ENCODE measurements at places on chromosomes 3 and 15.
A peak's percentile ranks its signal among the peaks of the same experiment; 100 is the strongest.

DNA sequence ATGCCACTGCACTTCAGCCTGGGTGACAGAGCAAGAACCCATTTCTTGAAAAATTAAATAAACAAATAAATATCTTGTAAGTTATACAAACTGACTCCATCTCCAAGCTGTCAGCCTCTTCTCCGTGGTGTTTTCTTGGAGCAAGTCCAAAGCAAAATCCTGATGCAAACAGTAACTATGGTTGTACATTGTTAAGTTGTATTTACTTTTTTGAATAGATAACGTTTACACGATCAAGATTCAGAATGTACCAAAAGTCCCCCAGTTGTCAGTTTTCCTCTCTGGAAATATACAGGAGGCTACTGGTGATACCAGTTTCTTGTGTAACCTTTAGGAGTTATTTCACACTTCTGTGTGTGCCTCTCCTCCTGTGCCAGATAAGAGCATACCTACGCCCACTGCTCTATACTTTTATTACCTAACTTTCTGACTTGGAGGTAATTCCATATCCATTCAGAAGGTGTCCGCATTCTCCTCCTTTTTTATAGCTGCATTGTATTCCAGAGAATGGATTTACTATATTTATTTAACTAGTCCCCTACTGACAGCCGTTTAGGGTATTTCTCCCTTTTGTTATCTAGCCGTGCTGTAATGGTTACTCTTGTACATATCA is 14.2 kb downstream of the CMTM7 start:
- DNase-seq: no peak

GRCh38 chr15:31458596-31459399 is 132.2 kb downstream of the KLF13 start:
- peak; percentile 7 for DNase-seq

- DNase-seq: no peak
Observed at GRCh38 chr15:88479169-88479568, 11.7 kb downstream of the MRPS11 start.

- no peak for DNase-seq
Observed at GRCh38 chr3:54685213-54685612, 242.6 kb downstream of the LRTM1 start.

GRCh38 chr3:116966649-116967048 is 257.1 kb downstream of the TUSC7 start:
- no peak for DNase-seq

DNA sequence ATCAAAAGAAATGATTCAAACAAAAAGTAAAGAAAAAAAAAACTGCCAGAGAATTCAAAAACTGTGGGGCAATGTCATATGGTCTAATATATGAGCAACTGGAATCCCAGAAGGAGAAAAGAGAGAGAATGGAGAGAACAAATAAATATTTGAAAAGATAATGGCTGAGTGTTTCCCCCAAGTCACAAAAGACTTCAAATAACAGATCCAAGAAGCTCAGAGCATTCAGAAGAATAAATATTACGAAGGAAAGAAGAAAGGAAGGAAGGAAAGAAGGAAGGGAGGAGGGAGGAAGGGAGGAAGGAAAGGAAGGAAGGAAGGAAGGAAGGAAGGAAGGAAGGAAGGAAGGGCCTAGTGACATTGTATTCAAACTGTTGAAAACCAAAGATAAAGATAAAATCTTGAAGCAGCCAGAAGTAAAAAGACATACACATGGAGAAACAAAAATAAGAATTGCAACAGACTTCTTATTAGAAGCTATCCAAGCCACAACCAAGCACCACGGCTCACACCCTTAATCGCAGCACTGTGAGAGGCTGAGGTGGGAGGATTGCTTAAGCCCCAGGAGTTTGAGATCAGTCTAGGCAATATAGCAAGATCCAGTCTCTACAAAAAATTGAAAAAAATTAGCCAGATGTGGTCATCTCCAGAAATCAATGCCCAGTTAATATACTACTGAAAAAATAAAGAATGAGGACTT is 118.9 kb upstream of the IGSF10 start:
- DNase-seq: no peak

DNA sequence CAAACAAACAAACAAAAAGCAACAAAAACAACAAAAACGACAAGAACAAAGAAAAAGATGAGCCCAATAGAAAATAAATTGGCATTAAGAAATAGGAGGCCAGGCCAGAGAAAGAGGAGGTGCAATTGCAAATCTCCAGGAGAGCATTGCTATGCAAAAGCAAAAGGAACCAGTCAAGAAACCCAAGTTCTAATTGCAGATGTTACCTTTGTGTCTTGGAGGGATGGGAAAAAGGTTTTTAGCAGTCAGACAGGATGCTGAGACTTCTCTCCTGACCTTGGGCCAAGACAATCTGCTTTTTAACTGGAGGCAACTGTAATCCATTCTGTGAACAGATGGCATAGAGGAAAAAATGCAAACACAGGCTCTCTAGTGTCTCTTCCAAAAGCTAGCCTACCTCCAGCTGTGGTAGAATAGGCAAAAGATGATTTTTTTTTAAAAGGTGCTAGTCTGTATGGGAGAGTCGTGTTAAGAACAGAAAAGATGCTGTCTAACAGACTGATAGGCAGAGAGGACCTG is 56.4 kb downstream of the LSAMP start:
- DNase-seq: no peak

GRCh38 chr15:59847968-59848367 is 156.1 kb upstream of the FOXB1 start:
- DNase-seq: no peak

DNA sequence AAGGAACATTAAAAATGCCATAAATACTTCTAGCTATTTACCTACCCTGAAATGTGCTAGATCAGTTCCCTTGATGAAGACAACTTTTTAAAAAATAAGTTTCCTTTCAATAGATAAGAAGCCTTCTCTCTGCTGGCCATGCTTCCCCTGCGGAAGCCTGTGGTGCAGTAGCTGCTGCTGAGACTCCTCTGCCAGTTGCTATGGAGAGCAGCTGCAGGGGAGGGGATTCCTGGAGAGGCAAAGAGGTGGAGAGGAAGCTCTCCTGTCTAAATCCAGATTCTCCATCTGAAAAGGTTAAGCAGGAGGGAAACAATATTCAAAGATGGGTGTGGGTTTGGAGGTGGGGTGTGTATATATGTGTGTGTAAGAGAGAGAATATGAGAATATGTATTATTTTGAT is 69.8 kb upstream of the BFSP2 start:
- DNase-seq: no peak

DNA sequence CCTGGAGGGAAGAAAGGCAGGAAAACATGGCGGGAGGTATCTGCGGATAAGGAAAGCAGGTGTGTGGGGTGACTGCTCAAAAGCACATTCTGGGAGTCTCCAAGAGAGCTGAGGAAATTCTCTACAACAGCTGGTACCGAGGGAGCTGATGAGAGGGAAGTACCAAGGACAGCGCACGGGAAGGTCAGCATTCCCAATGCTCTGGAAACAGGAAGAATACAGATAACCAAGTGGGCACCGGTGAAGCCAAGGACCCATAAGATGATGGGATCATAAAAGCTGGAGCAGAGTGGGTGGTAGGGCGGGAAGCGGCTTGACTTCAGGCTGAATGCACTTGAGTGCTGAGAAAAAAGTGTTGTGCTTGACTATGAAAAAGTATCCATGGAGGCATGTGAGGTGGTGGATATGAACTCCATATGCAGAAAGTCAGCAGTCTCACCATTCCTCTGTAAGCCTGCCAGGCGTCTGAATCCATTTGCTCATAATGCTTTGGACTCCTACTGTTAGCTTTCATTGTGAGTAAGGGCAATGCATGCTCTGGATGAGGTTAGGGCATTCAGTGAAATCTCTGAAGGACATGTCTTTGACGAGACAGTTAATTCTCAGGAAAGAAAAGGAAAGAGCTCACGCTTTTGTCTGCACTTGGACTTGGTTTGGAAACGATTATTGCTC is 215.5 kb downstream of the NR1D2 start:
- no peak for DNase-seq

GRCh38 chr3:123102826-123103225 is 36.0 kb downstream of the PDIA5 start:
- DNase-seq: no peak

- no peak for DNase-seq
Observed at GRCh38 chr15:39236375-39236774, 344.5 kb upstream of the THBS1 start.

GRCh38 chr3:183592821-183593220 is 37.3 kb upstream of the KLHL6 start:
- no peak for DNase-seq

DNA sequence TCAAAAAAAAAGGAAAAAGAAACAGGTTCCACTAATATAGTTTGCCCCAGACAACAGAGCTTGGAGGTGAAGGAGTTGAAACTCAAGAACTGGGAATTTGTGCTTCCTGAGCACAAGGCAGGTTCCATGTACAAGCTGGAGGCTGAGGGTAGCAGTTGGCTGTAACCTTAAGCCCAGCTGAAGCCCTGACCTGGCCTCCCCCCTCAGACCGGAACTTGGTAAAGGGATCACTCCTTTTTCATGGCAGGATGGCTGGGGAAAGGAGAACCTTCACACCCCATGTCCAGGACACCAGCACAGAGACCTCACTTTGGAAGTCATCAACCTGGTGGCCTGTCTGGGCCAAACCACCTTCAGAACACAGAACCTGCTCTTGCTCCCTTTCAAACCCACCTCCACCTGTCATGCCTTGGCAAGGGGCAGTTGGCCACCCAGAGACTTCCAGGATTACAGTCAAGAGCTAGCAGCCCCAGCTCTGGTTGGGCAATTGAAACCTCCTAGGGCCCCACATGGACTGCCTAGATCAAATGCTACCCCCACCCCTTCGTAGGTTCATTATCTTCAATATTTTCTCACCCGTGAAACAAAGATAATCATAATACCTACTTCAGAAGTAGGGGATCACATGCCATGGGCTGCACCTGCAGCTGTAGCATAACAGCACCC is 3.5 kb downstream of the RPL29 start:
- no peak for DNase-seq

- DNase-seq: no peak
Observed at GRCh38 chr15:44427756-44428724, 611 bp downstream of the CTDSPL2 start.

- no peak for DNase-seq
Observed at GRCh38 chr15:87343966-87344365, 912.6 kb downstream of the NTRK3 start.

DNA sequence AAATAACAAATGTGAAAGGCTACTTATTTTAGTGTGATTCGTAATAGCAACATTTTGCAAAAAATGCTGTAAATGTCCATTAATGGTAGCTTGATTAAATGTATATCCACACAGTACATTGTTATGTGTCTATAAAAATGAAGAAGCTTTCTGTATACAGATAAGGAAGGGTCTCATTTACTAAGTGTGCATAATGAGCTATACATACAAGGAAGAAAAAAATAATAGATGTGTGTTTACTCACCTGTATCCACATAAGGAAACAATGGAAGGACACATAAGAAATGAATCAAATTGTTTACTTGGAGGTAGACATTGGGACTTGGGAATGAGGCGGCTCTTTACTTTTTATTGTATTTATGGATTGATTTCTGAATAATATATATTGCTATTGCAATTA is 34.9 kb downstream of the MED12L start:
- DNase-seq: no peak

- no peak for DNase-seq
Observed at GRCh38 chr3:107634099-107634489, 111.3 kb downstream of the BBX start.

- no peak for DNase-seq
Observed at GRCh38 chr3:72390841-72391240, 457.4 kb downstream of the SHQ1 start.

GRCh38 chr3:178456621-178457285 is 79.5 kb upstream of the KCNMB2 start:
- no peak for DNase-seq

GRCh38 chr3:178712247-178712646 is 176.0 kb downstream of the KCNMB2 start:
- DNase-seq: no peak

GRCh38 chr3:23594894-23595670 is 210.7 kb upstream of the UBE2E1 start:
- no peak for DNase-seq

GRCh38 chr15:77533578-77534430 is 98.9 kb downstream of the LINGO1 start:
- DNase-seq: no peak

GRCh38 chr15:60392986-60393790 is 4.6 kb downstream of the ANXA2 start:
- DNase-seq: no peak

- DNase-seq: no peak
Observed at GRCh38 chr15:61541516-61541915, 312.4 kb upstream of the RORA start.

DNA sequence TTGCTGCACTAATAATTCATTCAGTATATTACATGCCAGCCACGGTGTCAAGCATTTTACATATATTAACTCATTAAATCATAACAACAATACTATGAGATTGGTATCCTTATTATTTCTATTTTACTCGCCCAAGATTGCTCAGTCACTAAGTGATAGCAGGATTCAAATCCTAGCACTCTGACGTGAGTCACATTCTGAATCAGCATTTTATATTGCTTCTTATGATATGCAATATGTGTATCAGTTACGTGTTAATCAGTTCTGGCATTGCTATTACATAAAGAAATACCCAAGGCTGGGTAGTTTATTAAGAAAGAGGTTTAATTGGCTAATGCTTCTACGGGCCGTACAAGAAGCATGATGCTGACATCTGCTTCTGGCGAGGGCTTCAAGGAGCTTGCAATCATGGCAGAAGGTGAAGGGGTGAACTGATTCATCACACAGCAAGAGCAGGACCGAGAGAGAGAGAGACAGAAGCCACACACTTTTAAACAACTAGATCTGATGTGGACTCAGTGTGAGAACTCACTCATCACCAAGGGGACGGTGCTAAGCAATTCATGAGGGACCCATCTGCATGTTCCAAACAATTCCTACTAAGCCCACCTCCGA is 166.5 kb upstream of the TMCO5A start:
- no peak for DNase-seq

GRCh38 chr3:99484871-99485270 is 153.5 kb upstream of the COL8A1 start:
- DNase-seq: no peak

DNA sequence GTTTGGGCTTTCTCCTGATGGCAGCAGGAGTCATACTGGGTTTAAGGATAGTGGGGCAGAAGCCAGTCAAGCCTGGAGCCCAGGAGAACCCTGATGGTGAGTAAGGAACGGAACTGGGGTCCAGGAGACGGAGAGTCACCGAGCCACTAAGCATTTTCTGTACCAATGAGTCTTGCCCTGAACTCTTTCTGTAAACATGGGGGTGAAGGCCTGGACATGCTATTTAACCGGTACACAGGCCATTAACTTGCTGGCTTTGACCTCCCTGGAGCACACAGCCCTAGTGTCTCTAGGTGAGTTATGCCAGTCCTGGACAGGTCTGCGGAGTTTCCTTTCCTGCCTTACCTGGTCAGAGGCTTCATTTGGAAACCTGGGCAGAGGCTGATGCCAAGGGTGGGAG is 3.9 kb downstream of the SLC6A6 start:
- DNase-seq: no peak

GRCh38 chr3:129531699-129532098 is 3.3 kb downstream of the RHO start:
- DNase-seq: no peak

GRCh38 chr3:64196236-64196929 is 28.9 kb downstream of the PRICKLE2 start:
- DNase-seq: no peak

- DNase-seq: no peak
Observed at GRCh38 chr3:195855471-195856409, 44.0 kb upstream of the MUC4 start.

Measured in activated CD4-positive, alpha-beta T cell treated with anti-CD3 and anti-CD28 coated beads for 1 hour (primary cell).